ENCODE measurements at places on chromosomes 12 and 14.

- DNase-seq = no peak
Measured at GRCh38 chr12:15603474-15604085, 185.6 kb downstream of the EPS8 start.

GRCh38 chr14:95498622-95499353, 17.7 kb downstream of the SYNE3 start:
- no peak for DNase-seq

GRCh38 chr14:37641117-37641516, 45.7 kb downstream of the TTC6 start:
- DNase-seq = no peak

DNA sequence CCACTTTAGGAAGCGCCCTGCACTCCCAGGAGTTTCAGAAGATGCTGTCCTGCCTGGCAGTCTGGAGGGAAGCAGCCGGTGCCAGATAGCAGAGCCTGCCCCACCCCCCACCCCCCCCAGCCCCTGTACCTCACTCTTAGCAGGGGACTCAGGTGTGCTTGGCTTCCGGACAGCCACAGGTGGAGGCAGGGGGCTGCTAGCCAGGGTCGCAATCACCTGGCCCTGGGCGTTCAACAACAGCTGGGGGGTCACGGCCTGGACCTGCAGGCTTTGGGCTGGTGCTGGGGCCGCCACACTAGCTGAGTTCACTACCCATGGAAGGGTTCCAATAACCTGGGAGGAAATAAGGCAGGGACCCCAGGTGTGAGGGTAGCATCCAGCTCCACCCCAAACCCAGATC, 22.0 kb downstream of the POU6F1 start:
- no peak for DNase-seq

DNA sequence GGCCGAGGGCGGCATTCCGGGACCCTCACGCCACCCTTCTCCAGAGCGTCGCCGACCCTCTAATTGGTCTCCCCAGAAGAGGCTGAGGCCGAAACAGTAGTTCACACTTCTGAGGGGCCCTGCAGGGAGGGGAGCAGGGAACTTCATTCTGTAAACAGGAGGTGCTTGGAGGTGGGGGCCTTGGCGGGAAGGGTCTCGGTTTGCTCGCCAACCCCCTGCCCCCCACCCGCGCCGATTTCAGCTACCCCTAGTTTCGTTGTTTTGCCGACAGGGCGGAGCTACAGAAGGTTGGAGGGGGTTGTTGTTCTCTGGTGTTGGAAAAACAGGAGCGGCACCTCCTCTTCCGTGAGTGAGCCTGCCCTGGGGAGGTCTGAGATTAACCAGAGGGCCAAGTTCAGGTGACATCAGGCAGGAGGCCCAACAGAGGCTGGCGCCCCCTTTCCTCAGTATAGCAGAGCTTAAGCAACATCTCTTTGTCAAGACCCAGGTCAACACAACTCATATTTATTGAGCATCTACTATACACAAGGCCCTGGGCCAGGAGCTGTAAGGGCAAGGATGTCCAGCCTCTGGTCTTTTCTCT, 682 bp downstream of the ERBB3 start:
- no peak for DNase-seq

DNA sequence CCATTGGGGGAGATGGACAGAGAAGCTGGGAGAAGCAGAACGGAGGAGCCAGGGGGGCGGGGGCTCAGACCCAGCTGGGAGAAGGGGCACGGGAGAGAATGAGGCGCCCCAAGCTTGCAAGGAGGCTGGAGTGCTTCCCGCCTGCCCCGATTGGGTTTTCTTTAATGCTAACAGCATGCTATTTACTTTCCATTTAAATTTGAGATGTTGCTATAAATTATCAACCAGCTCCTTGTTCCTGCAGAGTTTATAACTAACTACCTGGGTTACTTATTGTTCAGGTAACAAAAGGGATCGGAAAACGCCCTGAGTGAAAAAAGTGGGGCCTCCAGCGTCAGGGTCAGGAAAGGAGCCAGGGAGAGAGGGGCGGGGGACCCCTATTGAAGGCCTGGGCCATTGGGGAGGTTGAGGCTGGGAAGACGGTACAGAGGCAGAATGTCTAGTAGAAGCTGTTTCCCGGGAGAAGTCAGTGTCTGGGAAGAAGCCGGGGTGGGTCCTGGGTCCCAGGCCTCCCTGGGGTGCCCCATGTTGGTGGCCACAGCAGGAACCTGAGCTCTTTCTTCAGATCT, 2.5 kb downstream of the HNF1A start:
- DNase-seq = no peak

DNA sequence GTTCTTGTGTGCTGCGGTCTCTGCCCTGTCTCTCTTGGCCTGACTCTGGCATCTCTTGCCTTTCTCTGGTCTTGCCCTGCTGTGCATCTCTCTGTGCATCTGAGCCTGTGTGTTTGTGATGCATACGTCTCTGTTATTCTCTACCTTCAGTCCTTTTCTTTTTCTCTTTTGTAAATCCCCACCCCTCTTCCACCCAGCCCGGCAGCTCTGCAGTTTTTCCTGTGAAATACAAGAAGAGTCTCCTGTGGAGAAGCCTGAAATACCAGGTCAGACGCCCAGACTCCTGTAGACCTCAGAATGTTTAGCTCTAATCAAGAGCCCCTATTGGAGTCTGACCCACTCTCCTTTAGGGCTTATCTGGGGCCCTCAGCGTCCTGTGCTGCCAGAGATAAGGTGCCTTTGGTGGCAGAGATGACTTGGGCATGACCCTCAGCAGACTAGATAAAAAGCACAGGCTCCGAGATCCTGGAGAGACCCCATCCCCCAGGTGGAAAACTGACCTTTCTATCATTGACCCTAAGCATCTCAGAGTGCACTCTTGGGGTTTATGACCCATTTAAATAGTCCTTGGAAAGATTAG, 167.5 kb upstream of the SRRM4 start:
- DNase-seq = no peak

GRCh38 chr14:92336363-92336762, 13.4 kb downstream of the SLC24A4 start:
- DNase-seq = no peak

All from cerebellum (tissue), 4 donors.